Esophagus muscularis mucosa (tissue), 4 donors: ENCODE measurements at places on chromosomes 3 and 15. TPM values are rescaled to one million over a fixed set of nuclear protein-coding genes. Genes with fewer than 3 reads are reported as not detected.

DNA sequence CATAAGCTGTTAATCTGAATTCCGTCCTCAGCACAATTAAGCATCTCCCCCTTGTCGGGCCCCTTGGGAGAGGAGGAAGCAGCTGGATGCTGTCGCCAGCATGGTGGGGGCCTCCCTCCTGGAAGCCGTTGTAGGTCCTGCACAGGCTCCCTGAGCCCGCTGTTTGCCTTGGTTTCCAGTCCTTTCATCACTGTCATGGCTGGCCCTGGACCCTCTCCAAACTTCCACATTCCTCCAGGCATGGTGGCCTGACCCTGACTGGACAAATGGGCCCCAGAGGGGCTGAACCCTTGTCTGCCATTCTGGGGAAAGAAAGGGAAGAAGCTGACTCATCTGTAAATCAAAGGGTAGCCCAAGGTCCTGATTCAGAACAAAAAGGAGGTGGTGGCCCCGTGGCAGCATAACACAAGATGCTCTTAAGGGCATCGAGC lies 300.5 kb upstream of the LRRFIP2 start:
- H3K4me1 ChIP-seq = peaks cover 7% of the 10 kb centered on the region
- H3K4me3 ChIP-seq = no peak overlapping the region
- H3K27me3 ChIP-seq = no peaks in the 10 kb centered on the region
- no peak for DNase-seq
- H3K27ac ChIP-seq = no peak overlapping the region

DNA sequence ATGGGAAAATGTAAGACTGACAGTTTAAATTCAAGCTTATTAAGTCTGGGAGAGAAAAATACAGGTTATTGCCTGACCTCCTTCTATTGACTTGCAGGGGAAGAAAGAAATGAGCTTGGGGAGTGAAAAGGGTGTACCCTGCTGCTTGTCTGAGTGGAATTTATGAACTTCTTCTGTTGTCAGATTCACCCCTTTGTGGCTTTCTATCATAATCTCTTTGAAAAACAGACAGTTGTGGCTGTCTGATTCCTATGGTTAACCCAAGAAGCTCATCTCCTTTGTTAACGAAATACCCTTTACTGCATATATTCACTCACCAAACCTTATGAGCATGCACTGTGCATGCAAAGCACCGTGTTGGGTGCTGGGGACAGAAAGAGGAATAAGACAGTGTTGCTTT lies 22.5 kb downstream of the GPD1L start:
- no peaks in the 10 kb centered on the region for H3K27me3 ChIP-seq
- no peak overlapping the region for H3K27ac ChIP-seq
- H3K4me3 ChIP-seq = no peak overlapping the region

GRCh38 chr3:54932606-54933005 lies 4.7 kb upstream of the LRTM1 start:
- H3K27ac ChIP-seq = no peak overlapping the region
- H3K4me1 ChIP-seq = no peaks in the 10 kb centered on the region
- H3K36me3 ChIP-seq = no peaks in the 10 kb centered on the region
- DNase-seq = no peak
- no peak overlapping the region for H3K4me3 ChIP-seq

Gene IL17RD
- 10.8 TPM for total RNA-seq

- no peaks in the 10 kb centered on the region for H3K27me3 ChIP-seq
- DNase-seq = no peak
- peaks cover 44% of the 10 kb centered on the region for H3K4me1 ChIP-seq
- peaks cover 4% of the 10 kb centered on the region for H3K36me3 ChIP-seq
- H3K4me3 ChIP-seq = no peak overlapping the region
- H3K27ac ChIP-seq = peak overlapping the region; percentile 68
Observed at GRCh38 chr15:92623435-92623834, 32.1 kb downstream of the FAM174B start.

GRCh38 chr3:73072634-73073033 lies 11.2 kb downstream of the EBLN2 start:
- no peaks in the 10 kb centered on the region for H3K27me3 ChIP-seq
- no peak overlapping the region for H3K27ac ChIP-seq
- H3K4me1 ChIP-seq = no peaks in the 10 kb centered on the region
- H3K36me3 ChIP-seq = peaks cover 10% of the 10 kb centered on the region
- no peak overlapping the region for H3K4me3 ChIP-seq

Gene SERINC4
- total RNA-seq = not detected

DNA sequence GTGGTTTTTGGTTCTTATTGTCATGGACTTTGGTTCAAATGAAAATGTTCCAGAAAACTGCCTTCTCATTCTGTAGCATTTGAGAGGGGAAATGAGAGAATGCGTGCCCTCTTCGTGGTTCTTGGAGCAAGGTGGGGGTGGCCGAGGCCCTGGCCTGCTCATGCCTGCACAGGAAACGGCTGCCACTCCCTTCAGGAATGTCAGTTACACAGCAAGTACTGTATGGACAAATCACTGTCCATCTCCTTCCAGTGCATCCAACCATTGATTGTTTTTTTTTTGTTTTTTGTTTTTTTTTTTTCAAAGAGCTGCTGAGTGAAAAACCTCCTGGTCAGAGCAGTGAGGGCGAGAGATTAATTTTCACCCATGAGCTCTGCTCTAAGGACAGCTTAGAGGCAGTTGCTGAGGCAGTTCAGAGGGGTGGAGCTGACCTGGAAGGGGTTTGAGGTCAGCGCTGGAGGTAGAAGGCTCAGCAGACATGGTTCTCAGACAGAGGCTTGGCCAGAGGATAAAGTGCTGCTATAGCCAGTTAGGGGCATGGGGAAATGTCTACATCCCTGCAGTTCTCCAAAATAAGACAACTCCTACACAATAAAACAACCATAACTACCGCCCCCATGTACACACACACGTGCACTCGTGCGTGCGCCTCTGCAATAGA lies 20.2 kb upstream of the KIF23 start:
- no peak for DNase-seq
- H3K36me3 ChIP-seq = no peaks in the 10 kb centered on the region
- no peak overlapping the region for H3K27ac ChIP-seq

- no peak for DNase-seq
- H3K36me3 ChIP-seq = no peaks in the 10 kb centered on the region
- no peak overlapping the region for H3K4me3 ChIP-seq
- H3K27me3 ChIP-seq = no peaks in the 10 kb centered on the region
Observed at GRCh38 chr3:22089284-22089683, 338.3 kb upstream of the ZNF385D start.

- DNase-seq = no peak
- H3K36me3 ChIP-seq = no peaks in the 10 kb centered on the region
- H3K27ac ChIP-seq = no peak overlapping the region
- no peaks in the 10 kb centered on the region for H3K4me1 ChIP-seq
Observed at GRCh38 chr3:98329392-98330124, 24.1 kb upstream of the OR5K4 start.

DNA sequence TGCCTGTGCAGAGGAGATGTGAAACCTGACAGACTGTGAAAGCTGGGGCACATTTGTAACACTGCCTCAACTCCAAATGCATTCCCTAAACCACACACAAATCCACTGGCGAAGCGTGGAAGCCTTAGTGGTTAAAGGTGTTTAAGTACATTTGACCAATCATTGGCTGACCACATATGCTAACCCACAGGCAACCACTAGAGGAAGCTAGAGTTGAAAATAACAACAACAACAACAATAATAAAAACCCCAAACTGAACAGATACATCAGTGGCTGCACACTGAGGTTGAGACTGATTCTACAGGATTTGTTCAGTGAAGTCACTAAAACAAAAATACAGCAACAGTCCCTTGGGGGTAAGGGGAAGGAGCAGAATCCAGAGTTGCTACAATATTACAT lies 129.7 kb downstream of the TJP1 start:
- no peak overlapping the region for H3K4me3 ChIP-seq
- no peak for DNase-seq
- H3K36me3 ChIP-seq = peaks cover 4% of the 10 kb centered on the region
- H3K4me1 ChIP-seq = no peaks in the 10 kb centered on the region
- no peaks in the 10 kb centered on the region for H3K27me3 ChIP-seq

DNA sequence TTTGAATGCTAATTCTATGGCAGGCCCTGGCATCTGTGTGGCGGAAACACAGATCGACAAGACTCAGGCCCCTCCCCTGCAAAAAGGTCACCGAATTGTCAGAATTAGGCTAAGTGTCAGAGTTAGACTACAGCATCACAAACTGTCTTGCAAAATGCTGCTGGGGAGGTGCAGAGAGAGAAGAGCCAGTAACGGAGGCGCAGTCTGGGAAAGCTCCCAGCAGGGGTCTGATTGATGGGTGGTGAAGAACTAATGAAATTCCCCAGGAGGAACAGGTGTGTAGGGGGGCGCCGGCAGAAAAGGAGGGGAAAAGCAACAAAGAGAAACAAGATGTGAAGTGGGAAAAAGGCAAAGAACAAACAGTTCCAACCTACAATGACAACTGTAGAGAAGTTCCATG lies 72.7 kb upstream of the TAMM41 start:
- no peak overlapping the region for H3K4me3 ChIP-seq
- no peak overlapping the region for H3K27ac ChIP-seq
- DNase-seq = no peak
- no peaks in the 10 kb centered on the region for H3K4me1 ChIP-seq
- H3K36me3 ChIP-seq = no peaks in the 10 kb centered on the region

DNA sequence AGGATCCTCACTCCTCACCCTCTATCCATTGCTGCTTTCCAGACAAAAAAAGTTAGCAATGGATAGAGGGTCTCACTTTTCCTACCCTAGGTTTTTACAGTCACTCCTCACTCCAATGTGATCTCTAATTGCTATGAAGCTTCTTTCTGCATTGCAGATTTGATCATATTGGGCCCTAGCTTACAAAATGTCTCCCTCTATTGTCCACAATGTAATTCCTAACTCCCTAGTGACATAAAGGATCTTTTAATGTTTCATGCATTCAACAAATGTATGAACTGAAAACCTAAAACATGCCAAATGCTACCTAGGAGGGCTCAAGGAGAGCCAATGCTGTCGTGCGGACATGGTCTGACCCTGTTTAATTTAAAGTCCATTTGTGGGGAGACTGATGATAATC lies 234.8 kb downstream of the CADM2 start:
- no peak overlapping the region for H3K4me3 ChIP-seq
- no peak overlapping the region for H3K27ac ChIP-seq
- H3K36me3 ChIP-seq = no peaks in the 10 kb centered on the region
- H3K27me3 ChIP-seq = no peaks in the 10 kb centered on the region
- H3K4me1 ChIP-seq = no peaks in the 10 kb centered on the region
- DNase-seq = no peak

- no peaks in the 10 kb centered on the region for H3K27me3 ChIP-seq
- H3K27ac ChIP-seq = peak overlapping the region; percentile 64
- H3K4me3 ChIP-seq = no peak overlapping the region
- H3K36me3 ChIP-seq = no peaks in the 10 kb centered on the region
Observed at GRCh38 chr3:171828902-171829770, 14.0 kb upstream of the TMEM212 start.

DNA sequence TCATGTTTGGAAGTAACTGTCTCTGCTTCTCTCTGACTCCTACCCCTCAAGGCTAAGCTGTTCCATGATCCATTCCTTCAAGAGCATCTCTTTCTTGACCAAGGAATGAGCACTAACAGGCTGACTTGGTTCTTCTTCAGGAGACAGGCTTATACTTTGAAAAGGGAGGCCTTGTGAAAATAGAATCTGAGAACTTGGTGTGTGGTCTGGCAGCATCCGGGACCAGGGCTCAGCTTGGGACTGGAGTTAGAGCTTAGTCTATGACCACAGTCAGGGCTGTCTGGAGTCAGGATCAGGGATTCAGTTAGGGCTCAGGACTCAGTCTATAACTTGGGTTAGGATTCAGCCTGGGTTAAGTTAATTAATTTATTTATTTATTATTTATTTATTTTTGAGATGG lies 44.9 kb upstream of the SLC6A6 start:
- H3K36me3 ChIP-seq = no peaks in the 10 kb centered on the region
- no peak for DNase-seq
- H3K27me3 ChIP-seq = no peaks in the 10 kb centered on the region
- H3K4me1 ChIP-seq = peaks cover 15% of the 10 kb centered on the region
- no peak overlapping the region for H3K4me3 ChIP-seq
- no peak overlapping the region for H3K27ac ChIP-seq

Gene SAMD7
- total RNA-seq = not detected

- H3K27ac ChIP-seq = no peak overlapping the region
- no peaks in the 10 kb centered on the region for H3K36me3 ChIP-seq
- H3K4me1 ChIP-seq = no peaks in the 10 kb centered on the region
- no peak for DNase-seq
- H3K27me3 ChIP-seq = no peaks in the 10 kb centered on the region
- no peak overlapping the region for H3K4me3 ChIP-seq
Observed at GRCh38 chr15:88725305-88726210, 77.7 kb upstream of the ACAN start.

DNA sequence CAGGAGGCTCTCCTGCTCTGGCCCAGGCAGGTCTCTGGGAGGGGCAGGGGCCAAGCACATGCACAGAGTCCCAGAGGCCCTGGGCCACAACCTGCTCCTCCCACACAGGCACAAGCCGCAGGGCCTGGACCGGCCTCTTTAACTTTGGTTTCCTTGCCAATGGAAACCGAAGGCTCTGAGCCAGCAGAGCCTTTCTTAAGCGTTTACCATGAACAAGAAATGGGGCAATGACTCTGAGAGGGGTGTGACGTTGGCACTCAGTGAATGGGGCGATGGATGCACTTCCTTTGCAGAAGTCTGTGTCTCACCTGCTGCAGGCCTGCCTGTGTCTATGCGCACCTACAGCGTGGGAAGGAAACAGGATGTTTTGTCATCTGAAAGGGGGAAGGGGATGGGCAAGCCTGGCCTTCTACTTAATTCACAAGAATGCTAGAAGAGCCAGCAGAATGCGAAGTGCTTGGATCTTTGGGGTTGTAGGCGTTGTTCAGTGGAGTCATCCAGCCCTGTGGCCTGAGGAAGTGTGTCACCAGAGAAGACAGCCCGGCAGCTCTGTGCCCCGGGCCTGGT lies 41.8 kb downstream of the IFT122 start:
- peaks cover 90% of the 10 kb centered on the region for H3K36me3 ChIP-seq
- no peak for DNase-seq
- no peak overlapping the region for H3K4me3 ChIP-seq
- H3K4me1 ChIP-seq = peaks cover 25% of the 10 kb centered on the region

Gene PPP1R14D
- not detected for total RNA-seq

DNA sequence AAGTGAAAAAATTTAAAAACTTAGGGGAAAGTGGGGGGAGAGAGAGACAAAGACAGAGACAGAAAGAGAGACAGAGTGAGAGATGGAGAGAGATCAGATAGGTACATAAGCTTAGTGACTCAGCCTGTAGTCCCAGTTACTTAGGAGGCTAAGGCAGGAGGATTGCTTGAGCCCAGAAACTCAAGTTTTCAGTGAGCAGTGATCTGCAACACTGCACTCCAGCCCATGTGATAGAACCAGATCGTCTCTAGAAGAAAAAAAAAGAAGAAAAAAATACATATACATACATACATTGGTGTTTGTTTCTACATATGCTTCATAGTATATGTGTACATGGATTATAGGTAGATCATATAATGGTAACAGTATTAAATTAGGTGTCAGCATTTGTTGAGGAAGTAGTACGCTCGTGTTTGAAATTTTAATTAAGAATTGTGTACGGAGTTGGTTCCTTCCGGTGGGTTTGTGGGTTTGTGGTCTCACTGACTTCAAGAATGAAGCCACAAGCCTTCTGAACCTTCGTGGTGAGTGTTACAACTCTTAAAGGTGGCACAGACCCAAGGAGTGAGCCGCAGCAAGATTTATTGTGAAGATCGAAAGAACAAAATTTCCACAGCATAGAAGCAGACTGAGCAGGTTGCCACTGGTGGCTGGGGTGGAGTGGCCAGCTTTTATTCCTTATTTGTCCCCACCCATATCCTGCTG lies 38.3 kb upstream of the SNRPN start:
- H3K4me1 ChIP-seq = no peaks in the 10 kb centered on the region
- H3K27ac ChIP-seq = no peak overlapping the region
- no peak for DNase-seq
- H3K36me3 ChIP-seq = no peaks in the 10 kb centered on the region
- no peaks in the 10 kb centered on the region for H3K27me3 ChIP-seq

- no peaks in the 10 kb centered on the region for H3K36me3 ChIP-seq
- no peaks in the 10 kb centered on the region for H3K27me3 ChIP-seq
- H3K4me1 ChIP-seq = no peaks in the 10 kb centered on the region
- no peak overlapping the region for H3K27ac ChIP-seq
- no peak overlapping the region for H3K4me3 ChIP-seq
Observed at GRCh38 chr3:5504135-5504534, 316.6 kb downstream of the EDEM1 start.
